ENCODE measurements at places on chromosomes 6 and 20. TPM values are rescaled to one million over a fixed set of nuclear protein-coding genes. Genes with fewer than 3 reads are reported as not detected.

DNA sequence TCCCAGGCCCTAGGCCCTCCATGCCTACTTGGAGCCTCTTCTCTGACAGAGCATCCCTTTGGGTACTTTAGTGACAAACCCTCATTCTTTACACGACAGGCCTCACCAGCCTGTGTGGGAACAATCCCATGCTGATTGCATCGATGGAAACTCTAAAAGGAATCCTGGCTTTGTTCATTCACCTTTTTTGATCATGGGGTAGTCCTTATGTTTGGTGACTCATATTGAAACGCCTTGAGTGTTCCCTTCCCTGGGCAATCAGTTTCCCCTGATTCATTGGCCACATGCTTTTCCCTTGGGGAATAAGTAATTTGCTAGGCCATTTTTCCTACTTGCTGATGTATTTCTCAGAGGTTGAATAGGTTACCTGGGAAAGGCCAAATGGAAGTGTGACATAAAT, 14.7 kb upstream of the TNFAIP3 start:
- no peak overlapping the region for H3K4me3 ChIP-seq
- DNase-seq: no peak
- no peak overlapping the region for H3K27ac ChIP-seq
- no peaks in the 10 kb centered on the region for H3K36me3 ChIP-seq

DNA sequence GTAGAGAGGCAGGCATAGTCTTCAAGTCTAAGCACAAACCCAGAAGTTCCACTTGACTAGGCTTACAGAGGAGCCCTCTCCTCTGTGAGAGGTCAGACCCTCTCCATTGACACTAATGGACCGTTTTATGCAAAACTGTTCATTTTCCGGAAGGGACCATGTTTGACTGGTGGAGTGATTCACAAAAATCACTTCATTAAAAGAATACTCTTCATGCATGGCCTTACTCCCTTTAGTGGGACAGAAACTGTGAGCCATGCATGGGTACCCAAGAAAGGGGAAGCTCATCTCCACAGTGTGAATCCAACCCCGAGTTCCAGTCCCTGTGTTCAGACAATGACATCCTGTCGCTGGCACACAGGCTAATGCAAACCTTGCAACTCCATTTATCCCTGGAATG, 63.2 kb downstream of the OLIG3 start:
- DNase-seq: no peak
- H3K27me3 ChIP-seq: peaks cover 28% of the 10 kb centered on the region
- no peak overlapping the region for H3K4me3 ChIP-seq
- H3K4me1 ChIP-seq: no peaks in the 10 kb centered on the region
- no peaks in the 10 kb centered on the region for H3K36me3 ChIP-seq

DNA sequence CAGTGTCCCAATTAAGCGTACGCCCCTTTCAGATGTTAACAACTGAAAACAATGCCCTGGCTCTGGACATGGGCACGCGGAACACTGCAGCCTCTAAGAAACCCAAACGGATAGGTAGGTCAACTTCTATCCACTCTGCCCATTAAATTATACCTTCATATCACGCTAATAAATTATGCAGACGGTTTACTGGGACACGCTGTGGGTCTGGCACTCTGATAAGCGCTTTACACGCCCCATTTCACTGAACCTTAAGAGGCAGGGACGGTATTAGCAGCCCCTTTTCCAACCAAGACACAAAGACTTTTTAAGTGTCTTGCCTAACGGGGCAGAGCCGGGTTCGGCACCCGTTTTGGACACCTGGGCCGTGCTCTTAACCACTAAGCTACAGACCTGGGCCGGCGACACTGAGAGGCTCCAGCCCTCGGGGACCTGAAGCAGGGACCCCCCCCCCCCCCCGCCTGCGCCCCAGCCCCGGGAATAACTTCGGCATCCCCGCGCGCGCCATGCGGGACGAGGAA, 744 bp downstream of the STAU1 start:
- no peaks in the 10 kb centered on the region for H3K36me3 ChIP-seq
- peak overlapping the region; percentile 74 for H3K4me3 ChIP-seq
- peak; percentile 49 for DNase-seq
- no peaks in the 10 kb centered on the region for H3K27me3 ChIP-seq
- H3K27ac ChIP-seq: peak overlapping the region; percentile 78

DNA sequence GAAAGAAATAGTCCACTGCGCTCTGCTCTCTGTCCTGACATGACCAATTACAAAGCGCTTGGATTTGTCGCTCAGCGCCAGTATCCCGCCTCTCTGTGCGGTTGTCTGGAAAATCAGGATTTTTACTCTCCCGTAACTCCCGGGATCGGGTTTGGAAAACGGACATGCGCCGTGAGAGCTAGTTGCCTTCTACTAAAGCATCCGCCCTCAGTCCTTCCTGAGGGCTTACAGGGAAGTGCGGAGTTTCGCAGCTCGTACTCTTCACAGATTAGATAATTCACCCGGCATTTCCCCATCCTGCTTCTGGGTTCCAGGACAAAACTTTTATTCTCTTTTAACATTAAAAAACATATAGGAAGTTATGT, 427 bp upstream of the MKKS start:
- peak overlapping the region; percentile 92 for H3K4me3 ChIP-seq
- peak; percentile 95 for DNase-seq
- H3K27me3 ChIP-seq: no peaks in the 10 kb centered on the region
- peaks cover 22% of the 10 kb centered on the region for H3K4me1 ChIP-seq

DNA sequence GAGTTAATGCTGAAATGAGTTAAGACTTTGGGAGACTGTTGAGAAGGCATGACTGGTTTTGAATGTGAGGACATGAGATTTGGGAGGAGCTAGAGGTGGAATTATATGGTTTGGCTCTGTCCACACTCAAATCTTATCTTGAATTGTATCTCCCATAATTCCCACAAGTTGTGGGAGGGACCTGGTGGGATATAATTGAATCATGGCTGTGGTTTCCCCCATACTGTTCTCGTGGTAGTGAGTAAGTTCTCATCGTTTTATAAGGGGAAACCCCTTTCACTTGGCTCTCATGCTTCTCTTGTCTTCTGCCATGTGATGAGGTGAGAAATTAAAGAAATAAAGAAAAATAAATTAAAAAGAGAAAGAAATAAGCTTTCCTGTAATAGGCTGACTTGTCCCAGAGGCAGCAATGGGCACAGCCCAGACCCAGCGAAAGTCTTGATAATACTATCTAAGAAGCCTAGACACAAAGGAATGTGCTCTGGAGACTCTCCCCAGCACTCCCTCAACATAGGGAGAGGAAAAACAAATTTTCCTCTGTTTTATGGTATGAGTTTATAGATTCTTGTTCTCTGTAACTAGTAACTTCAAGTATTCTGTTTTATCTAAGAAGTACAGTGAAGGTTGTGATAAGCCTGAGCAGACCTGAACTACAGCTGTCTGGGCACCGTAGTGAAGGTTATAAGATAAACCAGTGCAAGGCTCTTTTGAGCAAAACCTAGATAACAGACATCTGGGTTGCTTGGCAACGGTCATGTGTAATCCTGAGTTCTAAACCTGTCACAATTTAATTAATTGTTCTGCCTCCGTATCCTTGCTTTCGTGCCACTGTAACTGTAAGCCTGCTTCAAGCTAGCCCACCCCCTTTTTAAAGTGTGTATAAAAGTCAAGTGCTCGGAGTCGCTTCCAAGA, 88.9 kb upstream of the ECI2 start:
- no peaks in the 10 kb centered on the region for H3K36me3 ChIP-seq
- DNase-seq: no peak
- H3K27ac ChIP-seq: no peak overlapping the region
- H3K4me3 ChIP-seq: no peak overlapping the region

DNA sequence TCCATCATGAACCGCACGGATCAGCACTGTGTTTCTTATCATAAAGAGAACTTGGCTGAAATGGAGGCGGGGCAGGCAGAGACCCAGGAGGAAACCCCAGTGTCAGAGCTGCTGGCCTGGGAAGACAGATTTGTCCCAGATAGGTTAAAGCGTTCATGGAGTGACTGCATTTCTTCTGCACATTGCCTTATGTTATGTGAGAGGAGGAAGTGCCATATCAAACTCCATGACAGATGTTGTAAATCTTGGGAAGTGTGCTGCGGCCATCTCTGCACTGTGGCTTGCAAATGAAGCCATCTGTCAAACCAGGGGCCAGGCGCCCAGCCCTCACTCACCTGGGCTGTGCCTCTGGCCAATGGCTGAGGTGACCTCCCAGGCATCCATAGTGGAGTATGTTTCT, 163.0 kb downstream of the SLC24A3 start:
- no peaks in the 10 kb centered on the region for H3K36me3 ChIP-seq
- H3K27me3 ChIP-seq: peaks cover 3% of the 10 kb centered on the region
- H3K4me3 ChIP-seq: no peak overlapping the region
- H3K27ac ChIP-seq: no peak overlapping the region
- no peaks in the 10 kb centered on the region for H3K4me1 ChIP-seq

GRCh38 chr6:42177514-42178364, 4.6 kb downstream of the GUCA1A start:
- H3K4me1 ChIP-seq: no peaks in the 10 kb centered on the region
- H3K27me3 ChIP-seq: no peaks in the 10 kb centered on the region
- no peak for DNase-seq
- no peak overlapping the region for H3K4me3 ChIP-seq

The MCCD1 gene
- not detected for total RNA-seq
